ENCODE measurements at places on chromosomes 16 and 17.

GRCh38 chr16:28869201-28869600 is 5.6 kb downstream of the SH2B1 start:
- no peak for DNase-seq

DNA sequence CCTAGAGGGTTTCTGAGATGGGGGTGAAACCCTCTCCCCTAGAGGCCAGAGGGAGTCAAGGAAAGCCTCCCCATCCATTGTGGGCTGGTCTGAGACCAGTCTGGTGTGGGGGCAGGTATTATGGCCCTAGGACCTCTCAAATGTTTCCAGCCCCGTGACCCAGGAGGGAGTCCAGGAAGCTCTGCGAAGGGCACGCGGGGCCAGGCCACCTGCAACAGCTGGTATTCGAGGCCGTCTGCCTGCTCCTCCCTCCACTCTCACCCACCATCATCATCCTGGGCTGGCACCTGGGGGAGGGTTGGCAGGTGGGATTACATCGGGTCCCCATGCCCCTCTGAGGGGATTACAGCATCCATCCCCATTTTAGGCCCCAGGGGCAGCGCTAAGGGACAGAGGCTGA is 38.1 kb upstream of the DLX4 start:
- no peak for DNase-seq

- peak; percentile 95 for DNase-seq
These were observed 271.5 kb downstream of the PHKB start for GRCh38 chr16:47732523-47733111.

DNA sequence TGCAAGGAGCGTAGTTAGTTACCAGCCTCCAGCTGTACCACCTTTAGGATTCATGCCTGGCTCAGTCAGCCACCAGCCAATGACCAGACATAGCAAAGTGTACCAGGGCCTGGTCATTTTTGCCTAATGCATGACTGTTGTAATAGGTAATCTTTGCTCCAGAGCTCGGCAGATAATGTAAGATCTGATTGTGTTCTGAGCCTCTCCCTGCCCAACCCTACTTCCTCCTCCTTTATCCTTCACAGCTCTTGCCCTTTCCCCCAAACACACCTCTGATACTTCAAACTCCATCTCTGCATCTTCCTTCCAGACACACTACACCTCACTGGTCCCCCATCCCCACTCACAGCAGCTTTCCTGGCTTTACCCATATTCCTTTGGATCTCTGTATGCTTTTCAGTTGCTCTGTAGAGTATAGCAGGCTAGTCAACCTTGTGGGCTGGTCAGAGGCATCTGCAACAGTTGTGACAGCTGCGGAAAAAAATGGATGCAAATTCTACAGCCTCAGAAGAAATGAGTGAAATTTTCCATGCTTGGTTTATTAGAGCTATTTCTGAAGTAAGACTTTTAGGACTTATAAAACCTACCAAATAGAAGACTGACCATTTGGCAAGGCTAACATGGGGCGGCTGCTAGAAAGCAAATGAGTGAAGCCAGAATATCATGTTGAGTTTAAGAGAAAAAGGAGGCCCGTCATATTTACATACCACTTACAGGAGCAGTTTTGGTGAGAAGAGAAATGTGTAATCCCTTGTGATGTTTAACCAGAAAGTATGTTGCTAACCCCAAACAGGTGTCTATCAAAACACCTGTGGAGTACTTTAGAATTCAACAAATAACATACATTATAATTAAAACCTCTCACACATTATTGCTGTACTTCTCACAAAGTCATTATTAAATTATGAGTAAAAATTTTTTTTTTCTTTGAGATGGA is 19.9 kb upstream of the C16orf87 start:
- DNase-seq: no peak

GRCh38 chr17:30309591-30309990 is 17.8 kb upstream of the BLMH start:
- peak; percentile 50 for DNase-seq

DNA sequence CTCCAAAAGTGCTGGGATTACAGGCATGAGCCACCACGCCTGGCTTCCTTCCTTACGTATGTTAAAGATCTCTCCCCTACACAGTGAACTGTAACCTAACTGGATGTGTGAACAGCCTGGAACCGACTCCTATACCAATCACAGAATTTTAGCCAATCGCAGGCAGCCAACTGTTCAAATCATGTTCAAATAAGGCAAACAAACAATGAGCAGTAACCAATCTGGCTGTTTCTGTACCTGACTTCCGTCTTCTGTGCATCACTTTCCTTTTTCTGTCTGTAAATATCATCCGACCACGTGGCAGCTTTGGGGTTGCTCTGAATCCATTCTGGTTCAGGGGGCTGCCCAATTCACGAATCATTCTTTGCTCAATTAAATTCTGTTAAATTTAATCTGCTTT is 27.5 kb downstream of the TEKT5 start:
- DNase-seq: no peak

DNA sequence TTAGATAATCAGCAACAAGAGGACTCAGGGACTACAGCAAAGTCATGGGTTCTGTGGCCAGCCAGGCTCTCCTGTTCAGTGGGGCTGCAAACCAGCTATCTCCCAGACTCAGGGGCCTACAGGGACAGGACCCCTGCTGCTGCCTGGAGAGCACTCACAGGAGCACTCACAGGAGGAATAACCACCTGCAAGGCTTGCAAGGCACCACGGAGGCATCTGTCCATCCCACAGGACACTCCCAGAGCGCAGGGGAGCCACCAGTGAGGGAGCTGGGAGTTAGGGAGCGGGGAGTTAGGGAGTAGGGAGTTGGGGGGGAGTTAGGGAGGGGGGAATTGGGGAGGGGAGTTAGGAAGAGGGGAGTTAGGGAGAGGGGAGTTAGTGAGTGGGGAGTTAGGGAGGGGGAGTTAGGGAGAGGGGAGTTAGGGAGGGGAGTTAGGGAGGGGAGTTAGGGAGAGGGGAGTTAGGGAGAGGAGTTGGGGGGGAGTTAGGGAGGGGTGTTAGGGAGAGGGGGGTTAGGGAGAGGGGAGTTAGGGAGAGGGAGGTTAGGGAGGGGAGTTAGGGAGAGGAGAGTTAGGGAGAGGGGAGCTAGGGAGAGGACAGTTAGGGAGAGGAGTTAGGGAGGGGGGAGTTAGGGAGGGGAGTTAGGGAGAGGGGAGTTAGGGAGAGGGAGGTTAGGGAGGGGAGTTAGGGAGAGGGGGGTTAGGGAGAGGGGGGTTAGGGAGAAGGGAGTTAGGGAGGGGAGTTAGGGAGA is 5.7 kb downstream of the CANT1 start:
- DNase-seq: no peak

DNA sequence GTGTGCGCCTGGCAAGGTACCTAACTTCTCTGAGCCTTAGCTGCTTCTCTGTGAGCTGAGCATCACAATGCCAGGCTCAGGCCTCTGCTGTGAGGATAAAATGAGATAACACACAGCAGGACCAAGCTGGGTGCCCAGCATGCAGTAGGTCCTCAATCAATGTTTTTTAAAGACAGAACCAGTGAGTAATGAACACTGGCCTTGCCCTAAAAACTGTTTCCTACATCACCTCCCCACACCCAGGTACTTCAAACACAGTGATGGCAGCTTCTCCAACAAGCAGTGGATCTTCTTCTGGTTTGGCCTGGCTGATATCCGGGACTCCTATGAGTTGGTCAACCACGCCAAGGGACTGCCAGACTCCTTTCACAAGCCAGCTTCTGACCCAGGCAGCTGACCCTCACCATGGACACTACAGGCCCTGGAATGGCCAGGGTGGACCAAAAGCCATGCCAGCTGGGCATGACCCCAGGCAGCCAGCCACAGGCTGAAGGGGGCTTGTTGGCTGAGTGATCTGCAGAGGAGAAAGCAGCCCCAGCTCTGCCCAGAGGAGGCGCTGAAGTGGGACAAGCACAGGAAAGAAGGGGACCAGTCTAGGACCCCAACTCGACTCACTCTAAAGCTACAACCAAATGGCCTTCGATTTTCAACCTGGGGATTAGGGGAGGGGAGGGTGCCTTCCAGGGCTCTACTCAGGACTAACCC is 3.9 kb downstream of the NAGS start:
- DNase-seq: no peak

DNA sequence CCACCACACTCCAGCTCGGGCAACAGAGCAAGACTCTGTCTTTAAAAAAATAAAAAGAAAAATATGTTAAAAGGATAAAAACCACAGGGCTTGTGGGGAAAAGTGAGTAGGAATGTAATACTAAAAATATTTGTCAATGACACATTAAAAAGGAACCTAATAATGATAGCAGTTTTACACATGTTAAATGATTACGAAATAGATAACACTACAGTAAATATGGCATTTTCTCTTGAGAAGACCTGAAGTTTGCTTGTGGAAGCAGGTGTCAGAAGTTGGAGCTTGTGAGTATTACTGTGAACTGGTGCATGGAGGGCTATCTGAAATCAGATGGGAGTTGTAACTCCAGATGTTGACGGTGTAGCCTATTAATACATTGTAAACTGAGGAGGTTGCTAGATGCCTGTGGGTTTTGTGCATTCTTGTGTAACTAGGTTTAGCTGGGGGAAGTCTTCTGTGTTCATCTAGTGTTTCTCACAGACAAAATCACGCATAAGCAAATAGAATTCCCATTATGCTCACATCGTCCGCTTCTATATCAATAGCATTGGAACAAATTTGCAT is 44.2 kb upstream of the CLEC18A start:
- DNase-seq: peak; percentile 48

GRCh38 chr16:9837481-9837880 is 344.7 kb downstream of the GRIN2A start:
- peak; percentile 36 for DNase-seq

GRCh38 chr16:66155933-66156332 is 210.6 kb upstream of the CDH5 start:
- DNase-seq: no peak

DNA sequence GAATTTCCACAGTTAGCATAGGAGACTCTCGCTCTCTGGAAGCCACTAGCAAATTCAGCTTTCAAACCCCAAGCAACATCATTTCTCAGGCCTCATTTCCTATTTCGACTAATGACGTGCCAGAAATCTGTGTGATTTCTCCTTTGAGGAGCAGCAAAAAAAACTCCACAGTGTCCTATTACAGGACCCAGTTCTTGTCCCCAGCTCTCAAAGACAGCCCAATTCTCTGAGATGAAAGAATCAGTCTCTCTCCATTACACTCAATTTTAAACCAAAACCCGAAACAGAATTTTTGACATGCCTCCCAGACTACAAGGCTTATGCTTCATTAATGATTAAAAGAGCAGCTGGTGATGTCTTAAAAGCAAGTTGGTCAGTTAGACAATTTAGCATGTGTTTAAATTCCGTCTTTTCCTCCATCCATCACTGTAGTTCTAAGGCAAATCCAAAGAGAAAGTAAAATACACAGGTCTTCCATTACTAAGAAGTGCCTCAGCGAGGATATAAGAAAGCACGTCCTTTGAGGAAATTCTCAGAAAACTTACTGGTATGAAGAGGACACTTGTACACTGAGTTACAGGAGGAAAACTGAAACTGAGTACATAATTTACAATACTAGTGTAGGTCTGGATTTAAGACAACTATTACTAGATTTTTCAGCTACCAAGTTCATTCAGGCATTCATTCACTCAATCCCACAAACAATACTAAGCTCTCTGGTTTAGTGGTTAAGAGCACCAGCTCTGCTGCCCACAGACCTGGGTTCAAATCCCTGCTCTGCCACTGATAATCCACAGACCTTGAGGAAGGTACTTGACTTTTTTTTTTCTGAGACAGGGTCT is 12.5 kb downstream of the TOM1L2 start:
- peak; percentile 72 for DNase-seq

GRCh38 chr16:60127196-60127595 is 1393.1 kb upstream of the GOT2 start:
- DNase-seq: peak; percentile 41

DNA sequence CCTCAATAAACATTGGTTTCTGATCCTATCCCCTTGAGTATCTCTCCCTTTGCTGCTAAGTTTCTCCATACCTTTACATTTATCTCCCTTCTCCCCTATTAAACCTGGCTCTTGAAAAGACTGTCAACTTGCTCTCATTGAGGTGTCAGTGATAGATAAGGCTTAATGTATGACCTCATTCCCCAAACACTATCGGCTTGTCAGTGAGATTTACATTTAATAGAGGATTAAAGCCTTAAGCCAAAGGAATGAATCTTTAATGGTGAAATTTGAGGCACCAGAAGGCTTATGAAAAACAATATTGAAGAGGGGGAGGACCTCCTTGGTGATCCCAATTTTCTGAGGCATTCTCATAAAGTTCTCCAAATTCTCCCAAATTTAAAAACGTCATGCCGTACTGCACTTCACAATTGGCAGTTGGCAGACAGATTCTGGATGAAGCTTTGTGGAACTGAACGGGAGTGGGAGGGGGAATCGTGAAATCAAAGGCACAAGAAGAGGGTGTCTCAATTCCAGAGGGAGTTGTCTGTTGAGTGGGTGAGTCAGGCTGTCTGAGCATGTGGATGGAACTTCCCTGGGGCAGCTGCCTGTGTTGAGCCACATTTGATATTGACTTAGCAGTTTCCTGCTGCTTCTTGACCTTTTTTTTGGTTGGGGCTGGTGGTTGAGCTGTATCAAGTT is 478.8 kb downstream of the NPIPA7 start:
- no peak for DNase-seq

DNA sequence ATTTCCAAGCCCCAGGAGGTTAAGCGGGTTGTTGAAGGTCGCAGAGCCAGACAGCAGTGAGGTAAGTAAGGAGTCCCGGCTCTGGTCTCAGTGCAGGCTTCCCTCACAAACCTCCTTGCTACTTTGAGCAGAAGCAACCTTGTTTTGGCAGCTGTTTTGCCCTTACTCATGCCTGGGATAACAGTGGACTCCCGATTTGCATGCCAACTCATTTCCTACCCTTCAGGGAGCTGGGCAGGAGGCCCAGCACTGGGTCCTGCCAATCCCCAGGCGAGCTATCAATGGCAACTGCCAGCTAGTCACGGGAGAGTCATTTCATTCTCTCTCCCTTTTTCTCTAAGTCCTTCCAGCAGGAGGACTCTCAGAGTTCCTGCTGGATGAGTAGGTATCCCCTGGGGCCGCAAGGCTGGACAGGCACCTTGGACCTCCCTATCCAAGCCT is 72.0 kb upstream of the KSR1 start:
- peak; percentile 99 for DNase-seq

DNA sequence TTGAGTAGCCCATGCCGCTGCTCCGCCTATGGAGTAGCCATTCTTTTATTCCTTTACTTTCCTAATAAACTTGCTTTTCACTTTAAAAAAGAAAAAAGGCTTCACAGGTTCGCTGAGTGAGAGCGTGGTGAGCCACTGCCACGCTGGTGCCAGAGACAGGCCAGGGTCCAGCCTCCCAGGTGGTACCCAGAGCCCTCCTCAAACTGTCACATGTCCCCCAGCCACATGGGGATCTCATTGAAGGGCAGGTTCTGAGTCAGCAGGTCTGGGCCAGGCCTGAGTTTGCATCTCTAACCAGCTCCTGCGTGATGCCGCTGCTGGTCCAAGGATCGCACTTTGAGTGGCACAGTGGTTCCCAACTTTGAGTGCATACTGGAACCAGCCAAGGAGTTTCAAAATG is 36.2 kb downstream of the RBFOX3 start:
- no peak for DNase-seq

DNA sequence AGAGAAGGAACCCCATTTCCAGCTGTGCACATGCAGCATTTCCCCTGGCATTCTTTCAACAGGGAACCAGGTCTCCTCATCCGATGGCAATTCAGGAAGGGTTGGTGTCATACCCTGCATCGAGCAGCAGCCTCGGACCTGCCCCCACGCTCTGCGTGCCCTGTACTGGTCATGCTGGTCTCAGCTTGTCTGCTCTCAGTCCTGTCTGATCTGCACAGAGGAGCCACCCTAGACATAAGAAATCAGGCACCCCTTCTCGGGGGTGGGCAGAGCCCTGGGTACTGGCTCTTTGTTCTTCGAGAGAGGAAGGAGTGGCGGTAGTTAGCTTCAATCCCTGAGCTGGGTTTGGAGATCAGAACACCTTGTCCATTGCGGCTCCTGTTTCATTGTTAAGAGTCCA is 162.0 kb upstream of the RPH3AL start:
- no peak for DNase-seq

- DNase-seq: peak; percentile 72
These were observed 4.2 kb downstream of the BORCS6 start for GRCh38 chr17:8185582-8186445.

All from M059J (cell line).